Activated CD8-positive, alpha-beta memory T cell treated with anti-CD3 and anti-CD28 coated beads for 4 hours (primary cell): ENCODE measurements at places on chromosomes 12 and 14.

- DNase-seq, result peak; percentile 9
Measured at GRCh38 chr14:49892301-49892635, 614 bp upstream of the ARF6 start.

- DNase-seq, result peak; percentile 52
Measured at GRCh38 chr12:53180931-53181645, 363 bp upstream of the CSAD start.

DNA sequence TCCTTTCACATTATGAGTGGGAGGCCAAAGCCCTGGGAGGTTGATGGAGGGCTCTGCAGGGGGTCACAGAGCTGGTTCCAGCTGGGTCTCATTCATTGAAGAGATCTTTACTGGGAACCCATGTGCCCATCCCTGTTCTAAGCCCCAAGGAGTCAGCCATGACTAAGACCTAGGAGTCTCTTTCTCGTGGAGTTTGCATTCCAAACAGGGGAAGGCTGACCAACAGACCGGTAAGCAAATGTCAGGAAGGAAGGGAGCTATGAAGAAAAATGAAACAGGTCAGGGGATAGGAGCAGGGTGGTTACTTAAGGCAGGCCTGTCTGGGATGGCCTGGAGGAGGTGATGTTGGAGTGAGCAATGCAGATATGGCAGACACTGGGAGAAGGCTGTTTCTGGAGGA lies 31.5 kb downstream of the SYNDIG1L start:
- DNase-seq, result no peak

GRCh38 chr12:102567031-102567985 lies 86.9 kb upstream of the IGF1 start:
- DNase-seq, result no peak

- no peak for DNase-seq
Measured at GRCh38 chr12:102118874-102119273, 1.0 kb downstream of the NUP37 start.

DNA sequence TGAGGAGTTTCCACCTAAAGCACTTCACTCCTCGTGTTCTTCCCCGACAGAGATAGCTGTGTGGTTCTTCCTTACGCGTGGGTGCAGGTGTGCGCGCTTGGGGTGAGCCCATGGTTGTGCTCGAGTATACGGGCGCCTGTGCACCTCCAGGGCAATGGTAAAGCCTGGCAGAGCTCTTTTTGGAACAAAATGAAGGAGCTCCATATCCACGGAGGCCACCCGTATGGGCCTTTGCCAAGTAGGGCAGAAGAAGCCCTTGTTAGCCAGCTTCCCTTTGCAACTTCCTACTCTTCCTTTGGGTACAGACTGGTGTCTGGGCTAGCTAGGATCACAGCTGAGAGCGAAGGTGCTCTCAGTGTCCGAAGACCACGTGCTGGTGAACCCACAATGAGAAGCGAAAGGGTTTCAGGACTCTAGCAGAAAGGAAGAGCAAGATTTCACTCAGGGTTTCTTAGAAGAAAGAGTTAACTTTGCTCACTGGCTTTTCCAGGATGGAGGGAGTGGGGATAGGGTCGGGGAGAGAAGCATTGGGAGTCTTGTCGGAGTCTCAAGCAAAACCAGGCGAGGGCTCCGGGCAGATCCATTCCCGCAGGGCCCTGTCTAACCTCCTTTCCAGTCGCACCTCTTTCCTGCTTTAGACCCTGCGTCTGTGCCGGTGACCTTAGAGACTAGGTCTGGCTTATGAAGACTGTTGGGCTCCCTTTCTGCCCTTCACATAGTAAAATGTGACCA lies 960 bp upstream of the LRFN5 start:
- no peak for DNase-seq

- DNase-seq, result no peak
Measured at GRCh38 chr14:84253326-84253725, 1276.6 kb upstream of the FLRT2 start.

DNA sequence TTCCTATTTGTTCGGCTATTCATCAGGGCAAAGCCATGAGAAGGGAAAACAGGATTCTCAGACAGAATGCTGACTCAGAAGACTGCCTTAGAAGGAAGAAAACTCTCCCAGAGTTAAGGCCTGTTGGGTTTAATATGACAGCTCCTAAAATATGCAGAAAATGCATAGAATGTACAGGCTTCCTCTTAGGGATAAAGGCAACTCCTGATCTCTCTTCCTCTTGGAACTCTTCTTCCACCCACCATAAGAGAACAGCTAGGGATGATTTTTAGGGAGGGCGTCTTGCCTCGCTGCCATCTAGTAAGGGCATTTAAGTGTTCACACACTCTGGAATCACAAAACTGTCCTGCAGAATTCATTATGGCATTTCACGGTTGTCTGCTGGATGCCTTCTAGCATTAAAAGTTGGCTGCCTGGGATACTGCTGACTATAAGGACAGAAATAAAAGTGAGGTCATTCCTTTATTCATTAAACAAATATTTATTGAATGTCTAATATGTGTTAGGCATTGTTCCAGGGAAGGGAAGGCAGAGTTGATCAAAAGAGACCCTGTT lies 73.7 kb downstream of the DCAF5 start:
- no peak for DNase-seq

DNA sequence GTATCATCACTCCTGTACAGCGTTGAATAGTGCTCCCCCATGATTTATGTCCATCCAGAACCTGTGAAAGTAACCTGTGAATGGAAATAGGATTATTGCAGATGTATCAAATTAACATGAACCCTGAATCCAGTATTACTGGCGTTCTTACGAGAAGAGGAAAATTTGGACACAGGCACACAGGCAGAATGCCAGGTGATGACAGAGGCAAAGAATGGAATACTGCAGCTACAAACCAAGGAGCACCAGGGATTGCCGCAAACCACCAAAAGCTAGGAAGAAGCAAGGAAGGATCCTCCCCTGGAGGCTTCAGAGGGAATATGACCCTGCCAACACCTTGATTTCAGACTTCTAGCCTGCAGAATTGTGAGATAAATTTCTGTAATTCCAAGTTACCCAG lies 113.5 kb upstream of the EGLN3 start:
- DNase-seq, result no peak

GRCh38 chr12:116366456-116366776 lies 88.9 kb upstream of the MED13L start:
- DNase-seq, result no peak

DNA sequence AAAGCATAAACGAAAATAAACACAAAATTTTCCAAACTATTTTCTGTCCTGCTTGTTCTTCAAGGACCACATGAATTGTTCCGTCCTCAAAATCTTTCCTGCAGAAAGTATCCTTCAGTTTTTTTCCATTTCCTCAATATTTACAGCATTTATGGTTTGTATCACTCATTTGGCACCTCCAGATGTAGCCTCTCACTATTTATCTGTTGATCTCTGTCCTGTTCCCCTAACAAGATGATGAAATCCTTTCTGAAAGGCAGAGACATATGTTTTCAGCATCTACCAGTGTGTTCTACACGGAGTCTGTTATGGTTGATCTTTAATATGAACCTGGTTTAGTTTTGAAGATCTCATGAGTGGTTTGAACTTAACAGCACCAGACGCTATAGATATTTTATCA lies 490.2 kb downstream of the NELL2 start:
- no peak for DNase-seq

DNA sequence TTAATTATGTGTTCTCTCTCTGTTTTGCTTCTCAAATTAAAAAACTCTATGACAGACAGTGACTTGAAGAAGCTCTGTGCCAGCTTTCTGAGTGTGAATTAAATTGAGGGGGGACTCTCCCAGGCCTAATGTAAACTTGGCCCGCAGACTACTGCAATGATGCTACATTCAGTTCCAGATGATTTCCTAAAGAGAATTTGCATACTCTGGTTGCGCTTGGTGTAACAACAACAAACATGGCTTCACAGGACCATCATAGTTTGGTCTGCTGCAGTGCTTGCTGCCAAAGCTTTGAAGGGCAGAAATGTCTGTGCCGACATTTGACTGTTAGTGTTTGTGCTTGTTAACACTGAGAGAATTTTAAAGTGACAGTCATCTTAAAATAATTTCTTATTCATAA lies 25.0 kb downstream of the CFAP54 start:
- no peak for DNase-seq

GRCh38 chr14:92635896-92636295 lies 112.5 kb downstream of the LGMN start:
- DNase-seq, result no peak

DNA sequence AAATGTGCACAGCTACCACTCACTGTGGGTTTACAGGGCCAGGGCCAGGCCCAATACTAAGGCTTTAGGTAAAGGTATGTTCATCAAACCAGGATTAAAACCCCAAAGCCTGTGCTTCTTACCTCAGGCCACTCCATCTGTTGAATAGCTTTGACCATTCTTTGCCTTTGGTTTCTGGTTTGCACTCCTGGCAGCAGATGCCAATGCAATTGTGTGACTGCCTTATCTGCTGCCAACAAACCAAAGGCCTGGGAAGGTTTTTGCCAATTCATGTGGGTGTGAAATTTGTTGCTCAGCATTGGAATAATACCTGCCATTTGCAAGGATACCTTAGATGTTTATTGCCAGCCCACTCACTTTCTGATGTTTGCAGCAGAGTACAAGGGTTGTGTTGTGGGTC lies 221.6 kb downstream of the C12orf75 start:
- DNase-seq, result no peak

DNA sequence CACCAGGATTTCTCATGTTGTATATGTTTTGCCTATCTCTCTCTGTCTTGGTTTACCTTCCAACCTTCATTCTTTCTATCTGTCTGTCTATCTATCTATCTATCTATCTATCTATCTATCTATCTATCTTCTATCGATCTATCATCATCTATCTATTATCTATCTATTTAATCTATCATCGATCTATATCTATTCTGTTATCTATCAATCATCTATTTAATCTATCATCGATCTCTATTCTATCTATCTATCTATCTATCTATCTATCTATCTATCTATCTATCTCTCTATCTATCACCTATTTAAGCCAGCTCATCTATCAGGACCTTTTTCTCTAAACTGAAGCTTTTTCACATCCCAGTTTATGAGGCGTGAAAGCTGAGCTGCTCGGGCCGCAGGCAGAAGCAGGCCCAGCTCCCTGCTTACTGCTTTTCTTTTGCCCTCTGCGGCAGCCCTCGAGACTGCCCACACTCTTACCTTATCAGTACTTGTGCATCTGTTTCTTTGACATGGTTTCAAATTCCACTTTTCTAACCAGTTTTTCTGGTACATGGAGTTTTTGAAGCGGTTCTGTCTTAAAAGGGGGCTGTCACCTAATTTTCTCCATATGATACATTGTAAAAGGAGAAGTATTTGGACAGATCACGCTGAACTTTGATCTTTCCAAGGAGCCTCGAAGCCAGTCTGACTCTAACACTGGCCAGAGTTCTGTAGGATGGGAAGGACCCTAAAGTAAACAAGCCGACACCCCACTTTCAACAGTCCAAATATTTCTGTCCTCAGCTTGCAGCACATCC lies 44.4 kb upstream of the GSG1 start:
- DNase-seq, result no peak

DNA sequence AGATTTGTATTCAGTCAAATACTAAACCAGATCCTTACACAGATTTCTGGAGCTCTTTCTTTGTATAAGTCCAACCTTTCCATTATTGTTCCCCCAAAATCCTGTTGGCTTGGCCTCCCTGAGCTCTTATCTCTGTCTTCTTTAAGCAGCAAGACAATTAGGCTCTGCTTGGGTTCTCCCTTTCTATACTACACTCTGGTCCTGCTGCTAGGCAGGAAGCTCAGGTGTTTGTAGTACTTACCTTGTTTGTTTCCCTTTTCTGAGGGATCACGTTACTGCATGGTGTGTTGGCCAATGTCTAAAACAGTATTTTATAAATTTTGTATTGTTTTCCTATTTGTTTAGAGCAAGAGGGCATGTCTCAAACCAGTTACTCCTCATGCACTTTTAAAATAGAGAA lies 192.9 kb downstream of the PRKD1 start:
- no peak for DNase-seq

GRCh38 chr12:25025260-25025659 lies 76.4 kb upstream of the BCAT1 start:
- no peak for DNase-seq

DNA sequence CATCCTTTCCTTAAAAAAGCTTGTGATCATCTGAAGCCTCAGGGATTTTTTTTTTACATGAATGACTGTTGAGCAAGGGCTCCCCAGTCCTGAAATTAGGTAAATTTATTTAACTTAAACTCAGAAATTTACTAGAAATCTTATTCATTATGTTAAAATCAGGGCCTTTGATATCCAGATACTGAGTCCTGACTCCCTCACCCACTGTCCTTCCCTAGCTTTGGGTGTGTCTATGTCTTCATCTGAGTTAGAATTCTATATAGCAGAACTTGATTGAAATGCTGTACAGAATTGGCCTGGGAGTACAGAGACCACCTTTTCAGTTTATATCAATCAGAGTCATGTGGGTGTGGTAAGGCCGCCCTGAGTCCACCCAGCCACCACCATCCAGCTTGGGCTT lies 260.0 kb downstream of the CACNA1C start:
- DNase-seq, result no peak

- no peak for DNase-seq
Measured at GRCh38 chr12:52207106-52207505, 15.3 kb upstream of the KRT80 start.

- DNase-seq, result no peak
Measured at GRCh38 chr12:69030321-69030720, 97.3 kb upstream of the CPM start.

DNA sequence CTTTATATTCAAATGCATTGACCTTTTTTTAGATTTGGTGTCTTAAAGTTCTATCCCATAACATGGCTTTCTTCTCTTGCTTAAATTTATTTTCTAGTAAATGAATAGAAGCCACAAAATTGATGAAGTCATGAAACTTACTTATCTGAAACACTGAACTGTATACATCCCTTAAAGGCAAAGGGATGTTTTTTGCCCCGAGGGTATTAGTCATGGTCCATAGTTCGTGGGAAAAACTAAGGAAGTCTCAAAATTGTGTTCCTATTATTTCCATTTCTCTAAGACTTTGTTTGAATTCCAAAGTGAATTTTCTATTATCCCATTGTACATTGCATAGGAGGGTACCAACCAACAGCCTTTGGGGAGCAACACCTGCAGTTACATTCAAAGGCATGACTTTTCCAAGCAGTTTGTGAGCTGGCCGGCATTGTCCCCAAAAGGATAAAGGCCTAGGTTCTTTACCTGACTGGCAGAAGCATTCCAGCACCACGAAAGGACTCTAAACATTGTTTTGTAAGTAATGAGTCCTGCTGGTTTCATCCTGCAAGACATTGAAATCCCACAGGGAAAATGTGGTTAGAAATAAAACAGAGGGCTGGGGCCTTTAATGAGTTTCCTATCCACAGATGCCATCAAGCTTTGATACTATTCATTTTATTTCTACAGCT lies 473.5 kb downstream of the PRKD1 start:
- DNase-seq, result no peak

- no peak for DNase-seq
Measured at GRCh38 chr12:48972952-48973483, 1.5 kb upstream of the WNT10B start.

DNA sequence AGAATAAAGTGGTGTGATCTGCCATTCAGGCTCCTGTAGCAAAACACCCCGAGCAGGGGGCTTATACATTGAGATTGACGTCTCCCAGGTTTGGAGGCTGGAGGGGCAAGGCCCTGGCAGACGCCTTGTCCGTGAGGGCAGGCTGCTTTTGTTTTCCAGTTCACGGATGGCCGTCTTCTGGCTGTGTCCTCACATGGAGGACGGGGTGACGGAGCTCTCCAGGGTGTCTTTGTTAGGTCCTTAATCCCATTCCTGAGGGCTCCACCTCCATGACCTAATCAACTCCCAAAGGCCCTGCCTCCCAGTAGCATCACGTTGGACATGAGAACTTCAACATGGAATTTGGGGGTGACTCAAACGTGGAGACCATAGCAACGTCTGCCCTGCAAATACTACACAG lies 147.7 kb downstream of the KIF26A start:
- DNase-seq, result no peak

- DNase-seq, result no peak
Measured at GRCh38 chr14:69321601-69322330, 61.8 kb downstream of the GALNT16 start.
